ENCODE measurements at places on chromosomes 7 and 10.

- no peak for DNase-seq
These were observed 270.5 kb upstream of the MKLN1 start for GRCh38 chr7:131057015-131057793.

DNA sequence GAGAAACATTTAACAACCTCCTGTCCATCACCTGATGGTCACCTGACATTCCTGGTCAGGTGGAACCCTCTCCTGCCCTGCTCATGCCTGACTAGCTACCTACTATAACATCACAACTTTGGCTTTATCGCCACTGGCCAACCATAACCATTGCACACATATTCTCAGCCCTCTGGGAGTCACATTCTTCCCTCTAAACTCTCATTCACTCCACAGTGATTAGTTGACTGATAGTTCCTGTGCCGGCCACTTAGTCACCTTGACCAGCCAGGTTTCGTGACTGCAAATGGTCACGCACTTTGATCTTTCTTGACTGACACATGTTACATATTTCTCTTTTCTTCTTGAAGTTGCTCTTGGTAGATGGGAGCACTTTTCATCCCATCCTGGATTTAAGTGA is 50.1 kb downstream of the GNAI1 start:
- DNase-seq: no peak

DNA sequence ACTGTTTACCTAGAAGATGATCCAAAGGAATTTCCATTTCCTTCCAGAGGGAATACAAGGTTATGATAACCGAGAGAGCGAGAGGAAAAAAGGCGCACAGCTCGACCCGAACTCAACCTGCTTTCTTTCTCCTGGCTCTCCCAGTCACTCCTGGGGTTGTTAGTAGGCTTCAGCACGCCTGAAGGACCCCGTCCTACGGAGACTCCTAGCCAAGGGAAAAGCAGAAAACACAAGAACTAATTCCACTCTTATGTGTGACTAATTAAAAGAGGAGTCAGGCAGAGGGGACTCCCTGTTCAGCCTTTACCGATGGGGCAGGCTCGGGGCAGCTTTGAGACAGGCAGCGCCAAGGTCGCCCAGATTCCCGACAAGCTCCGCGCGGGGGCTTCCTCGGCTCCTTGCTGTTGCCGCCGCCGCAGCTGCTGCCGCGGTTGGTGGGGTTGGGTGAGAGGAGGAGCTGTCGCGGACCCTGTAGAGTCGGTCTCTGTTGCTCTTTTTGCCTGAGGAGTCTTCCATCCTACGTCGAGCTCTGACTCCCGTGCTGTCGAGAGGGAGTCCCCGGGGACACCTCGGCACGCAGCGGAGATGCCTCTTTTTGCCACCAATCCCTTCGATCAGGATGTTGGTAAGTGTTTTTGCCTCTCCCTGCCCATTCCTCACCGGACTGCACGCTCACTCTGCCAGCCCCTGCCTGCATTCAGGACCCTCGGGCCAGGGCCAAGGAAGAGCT is at the start of gene STAM:
Gene STAM (plus strand): TSS at position 397 of the 730 bp plus-strand sequence. CDS start 189 bp downstream, at position 586.
- DNase-seq: peak; percentile 90

DNA sequence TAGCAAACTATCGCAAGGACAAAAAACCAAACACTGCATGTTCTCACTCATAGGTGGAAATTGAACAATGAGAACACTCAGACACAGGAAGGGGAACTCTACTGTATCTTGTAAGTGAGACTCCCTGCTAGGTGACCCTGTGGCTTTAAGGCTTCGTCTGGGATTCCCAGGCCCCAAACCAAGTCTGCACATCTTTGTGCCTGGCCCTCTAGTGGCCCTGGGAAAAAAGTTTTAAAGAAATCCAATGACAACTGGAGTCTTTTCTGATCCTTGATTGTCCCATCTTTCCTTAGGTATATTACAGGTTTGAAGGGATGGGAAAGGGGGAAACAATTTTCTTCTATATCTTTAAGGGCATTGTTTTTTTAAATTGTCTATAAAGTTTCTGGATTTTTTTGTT is 10.6 kb upstream of the LIPM start:
- no peak for DNase-seq

DNA sequence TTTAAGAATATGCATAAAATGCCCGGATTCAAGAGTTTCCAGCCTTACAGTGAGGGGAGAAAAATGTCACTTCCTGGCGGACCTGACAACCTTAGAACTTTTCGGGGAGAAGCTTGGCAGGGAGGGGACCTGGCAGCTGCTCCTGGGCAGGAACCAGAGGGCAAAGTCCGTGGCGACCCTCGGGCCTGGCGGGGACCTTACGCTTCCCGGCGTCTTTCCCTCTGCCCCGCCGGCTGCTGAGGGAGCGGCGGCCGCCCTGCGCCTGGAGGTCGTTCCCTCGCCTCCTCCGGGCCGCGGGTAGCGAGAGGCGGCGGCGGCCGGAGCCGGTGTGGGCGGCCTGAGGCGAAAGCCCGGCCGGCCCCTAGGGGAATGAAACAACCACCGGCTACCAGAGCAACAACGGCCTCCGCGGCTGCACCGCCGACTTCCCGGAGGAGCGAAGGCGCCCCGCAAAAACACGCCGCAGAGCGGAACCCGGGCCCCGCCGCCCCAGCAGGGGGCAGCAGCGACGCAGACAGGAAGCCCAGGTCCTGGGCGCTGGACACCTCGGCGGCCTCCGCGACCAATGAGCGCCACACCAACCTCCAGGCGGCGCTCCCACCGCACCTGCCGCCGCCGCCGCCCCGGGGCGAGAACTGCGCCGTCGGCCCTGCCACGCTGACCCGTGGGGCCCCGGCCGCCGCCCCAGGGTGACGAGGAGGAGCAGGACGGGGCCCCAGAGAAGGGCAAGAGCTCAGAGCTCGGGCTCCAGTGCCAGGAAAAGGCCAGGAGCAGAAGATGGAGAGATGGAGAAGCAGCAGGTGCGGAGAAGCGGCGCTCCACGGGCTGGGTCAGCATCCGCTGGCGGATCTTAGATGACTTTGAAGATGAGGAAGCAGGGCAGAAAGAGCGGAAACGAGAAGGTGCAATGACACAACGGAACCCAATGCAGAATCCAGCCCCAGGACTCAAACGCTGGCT is 10.5 kb upstream of the ACSM6 start:
- DNase-seq: peak; percentile 29

DNA sequence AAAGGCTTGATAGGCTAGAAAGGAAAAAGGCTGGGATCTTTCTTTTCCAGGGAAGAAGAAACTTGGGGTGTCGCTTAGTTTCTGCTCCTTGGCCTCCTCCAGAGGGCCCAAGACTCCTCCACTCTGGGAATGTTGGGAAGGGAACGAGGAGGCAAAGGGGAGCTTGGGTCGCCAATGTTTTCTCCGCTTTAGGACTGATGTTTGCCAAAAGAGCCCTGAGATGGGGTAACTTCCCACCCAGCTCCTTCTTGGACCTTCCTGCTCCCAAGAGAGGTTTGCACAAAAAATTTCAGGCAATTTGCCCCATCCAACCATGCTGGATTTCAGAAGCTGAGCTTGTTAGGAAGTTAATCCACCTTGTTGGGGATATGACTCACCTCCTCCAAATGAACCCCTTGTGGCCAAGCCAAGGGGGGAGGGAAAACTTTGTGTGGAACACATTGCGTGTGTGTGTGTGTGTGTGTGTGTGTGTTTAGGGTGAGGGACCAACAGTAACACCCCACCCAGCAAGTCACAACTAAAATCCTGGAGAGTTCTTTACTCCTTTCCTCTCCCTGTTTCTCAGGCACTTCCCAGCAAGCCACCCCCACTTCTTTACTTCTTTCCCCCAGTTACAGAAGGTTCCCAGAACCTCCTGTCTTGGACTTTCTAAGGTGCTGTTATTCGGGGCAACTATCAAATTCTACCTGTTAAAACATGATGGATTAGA is 8.7 kb upstream of the HOXA2 start:
- DNase-seq: no peak

DNA sequence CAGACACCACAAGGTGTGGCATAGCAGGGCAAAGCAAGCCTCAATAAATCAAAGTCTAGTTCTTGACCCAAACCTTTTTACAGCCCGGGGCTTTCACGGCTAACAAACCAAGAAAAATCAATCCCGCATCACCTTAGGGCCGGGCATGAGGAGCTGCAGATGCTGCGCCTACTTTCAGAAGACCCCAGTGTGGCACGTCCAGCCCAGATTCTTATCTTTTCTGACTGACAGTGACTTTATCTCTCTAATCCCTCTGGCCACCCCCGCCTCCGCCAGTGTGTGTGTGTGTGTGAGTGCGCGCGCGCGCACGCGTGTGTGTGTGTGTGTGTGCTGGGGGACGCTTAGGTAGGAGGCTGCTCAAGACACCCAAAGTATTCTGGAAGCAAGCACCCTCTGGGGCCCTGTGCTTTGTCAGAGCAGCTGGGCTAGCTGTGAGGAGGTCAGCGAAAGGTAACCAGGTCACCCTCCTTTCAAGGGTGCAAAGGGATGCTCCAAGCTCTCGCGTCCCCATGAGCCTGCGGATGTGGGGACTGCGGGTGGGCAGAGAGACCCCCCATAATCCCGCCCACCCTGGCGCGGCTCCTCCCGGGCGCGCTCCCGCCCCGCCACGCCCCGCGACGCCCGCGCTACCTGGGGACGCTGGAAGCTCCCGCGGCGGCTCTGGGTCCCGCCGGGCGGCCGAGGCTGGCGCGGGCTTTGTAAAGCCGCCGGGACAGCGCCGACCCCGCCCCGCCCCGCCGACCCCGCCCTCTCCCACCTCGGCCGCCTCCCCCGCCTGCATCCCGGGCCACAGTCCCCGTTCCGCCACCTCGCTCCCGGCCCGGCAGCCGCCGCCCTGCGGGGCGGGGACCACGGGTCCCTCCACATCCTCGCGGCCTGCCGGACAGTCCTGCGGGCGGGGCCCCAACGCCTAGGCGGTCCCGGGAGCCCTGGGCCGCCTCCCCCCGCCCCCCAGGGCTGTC is 57.1 kb upstream of the RHOBTB1 start:
- DNase-seq: no peak

- no peak for DNase-seq
These were observed 1.2 kb downstream of the AHCYL2 start for GRCh38 chr7:129225931-129226572.

GRCh38 chr7:27842094-27842692 is 102.2 kb downstream of the TAX1BP1 start:
- DNase-seq: no peak

GRCh38 chr7:99001482-99002147 is 123.3 kb downstream of the TRRAP start:
- no peak for DNase-seq

DNA sequence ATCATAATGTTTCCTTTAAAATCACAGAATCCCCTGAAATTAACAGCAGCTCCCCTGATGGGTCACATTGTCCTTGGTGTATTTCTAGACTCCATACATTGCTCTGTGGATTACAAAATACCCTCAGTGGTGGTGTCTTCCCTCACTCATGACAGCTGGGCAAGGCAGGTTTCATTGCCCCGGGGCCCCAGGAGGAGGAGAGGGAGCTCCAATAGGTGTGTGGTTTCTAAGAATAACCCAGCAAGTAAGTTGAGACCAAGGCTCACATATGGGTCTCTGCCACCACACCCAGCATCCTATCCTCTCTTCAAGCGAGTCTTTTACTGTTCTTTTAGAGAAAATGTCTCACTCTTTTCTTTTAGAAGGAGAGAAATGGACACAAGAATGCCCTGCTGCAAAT is 63.6 kb downstream of the PKD1L1 start:
- no peak for DNase-seq

GRCh38 chr10:50416181-50416824 is 165.0 kb upstream of the ASAH2 start:
- DNase-seq: no peak

DNA sequence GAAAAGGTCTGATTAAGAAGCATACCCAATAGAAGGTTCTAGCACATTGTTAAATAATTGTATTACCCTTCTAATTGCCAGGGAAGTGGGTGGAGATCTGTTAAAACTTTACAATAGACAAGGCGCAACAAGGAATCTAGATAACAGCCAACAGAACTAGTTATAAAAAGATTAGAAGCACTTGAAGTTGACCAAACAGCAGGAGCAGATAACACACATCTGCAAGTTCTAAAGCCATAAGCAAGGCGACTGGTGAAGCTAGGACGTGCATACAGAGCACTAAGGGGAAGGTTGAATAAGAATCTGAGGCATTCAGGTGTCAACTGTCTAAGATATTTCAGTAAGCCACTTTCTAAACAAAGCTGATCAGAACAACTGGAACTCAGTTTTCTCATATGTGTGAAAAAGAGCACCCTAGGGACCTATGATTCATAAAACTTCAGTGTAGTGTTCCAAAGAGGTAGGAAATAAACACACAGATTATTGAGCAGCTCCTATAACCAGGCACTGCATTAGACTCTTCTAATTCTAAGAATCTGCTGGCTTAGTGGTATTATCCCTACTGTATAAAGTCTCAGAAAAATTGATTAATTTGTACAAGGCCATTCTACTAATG is 111.2 kb downstream of the SAMD9 start:
- no peak for DNase-seq

DNA sequence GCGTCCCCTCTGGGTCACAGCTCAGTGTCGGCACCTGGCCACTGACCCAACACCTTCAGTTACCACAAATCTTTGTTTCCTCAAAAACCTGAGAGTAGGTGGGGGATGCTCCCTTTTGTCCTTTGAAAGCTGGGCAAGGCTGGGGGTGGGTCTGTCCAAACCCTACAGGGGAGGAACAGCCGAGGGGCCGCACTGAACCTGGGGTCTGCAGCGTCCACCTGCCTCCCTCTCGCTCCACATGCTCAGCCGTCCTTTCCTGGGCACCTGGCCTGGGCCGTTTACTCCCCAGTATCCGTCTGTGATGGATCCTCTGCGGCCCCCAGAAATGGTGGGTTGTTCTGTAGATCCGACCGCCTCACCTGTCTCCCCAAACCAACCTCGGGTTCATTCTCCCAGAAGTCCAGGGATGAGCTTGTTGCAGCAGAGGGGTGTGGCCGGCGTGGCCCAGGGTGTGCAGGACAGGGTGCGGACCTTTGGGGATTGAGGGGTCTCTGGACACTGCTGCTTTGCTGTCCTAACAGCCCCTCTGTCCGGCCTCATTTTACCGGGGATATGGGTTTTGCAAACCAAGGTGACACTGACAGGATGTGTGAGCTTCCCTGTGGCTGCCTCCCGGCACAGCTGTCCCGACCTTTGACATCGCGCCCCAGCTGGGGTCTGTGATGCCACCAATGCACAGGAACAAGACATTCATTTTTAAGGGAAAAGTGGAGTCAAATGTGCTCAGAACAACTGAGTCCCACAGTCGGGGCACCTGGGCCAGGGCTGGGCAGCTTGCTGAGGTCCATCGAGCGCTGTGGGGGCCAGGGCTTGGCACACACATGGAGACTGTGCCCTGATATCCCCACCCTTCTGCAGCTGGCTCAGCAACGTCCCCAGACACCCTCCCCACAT is 115.9 kb downstream of the VIPR2 start:
- no peak for DNase-seq

GRCh38 chr10:110695539-110695886 is 51.4 kb downstream of the RBM20 start:
- no peak for DNase-seq

Data from T follicular helper cell (primary cell).